ENCODE measurements at places on chromosomes 2 and 18.

DNA sequence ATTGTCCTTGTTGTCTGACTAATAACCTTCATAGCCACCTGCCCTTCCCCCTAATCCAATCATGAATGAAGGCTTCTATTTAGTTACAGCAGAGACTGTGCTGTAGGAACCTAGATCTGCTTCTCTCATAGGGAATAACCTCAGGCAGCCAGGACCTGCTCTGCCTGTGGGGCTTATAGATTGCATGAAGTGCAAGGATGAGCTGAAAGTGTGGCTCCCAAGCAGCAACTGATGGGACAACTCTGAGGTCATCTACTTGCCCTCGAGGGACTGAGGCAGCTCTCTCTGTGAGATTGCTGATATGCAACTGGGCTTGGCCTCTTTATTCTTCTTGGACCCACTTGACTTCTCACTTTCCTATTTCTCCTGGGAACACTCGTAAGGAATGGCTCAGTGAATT, 23.8 kb upstream of the SLC38A11 start:
- DNase-seq = no peak

DNA sequence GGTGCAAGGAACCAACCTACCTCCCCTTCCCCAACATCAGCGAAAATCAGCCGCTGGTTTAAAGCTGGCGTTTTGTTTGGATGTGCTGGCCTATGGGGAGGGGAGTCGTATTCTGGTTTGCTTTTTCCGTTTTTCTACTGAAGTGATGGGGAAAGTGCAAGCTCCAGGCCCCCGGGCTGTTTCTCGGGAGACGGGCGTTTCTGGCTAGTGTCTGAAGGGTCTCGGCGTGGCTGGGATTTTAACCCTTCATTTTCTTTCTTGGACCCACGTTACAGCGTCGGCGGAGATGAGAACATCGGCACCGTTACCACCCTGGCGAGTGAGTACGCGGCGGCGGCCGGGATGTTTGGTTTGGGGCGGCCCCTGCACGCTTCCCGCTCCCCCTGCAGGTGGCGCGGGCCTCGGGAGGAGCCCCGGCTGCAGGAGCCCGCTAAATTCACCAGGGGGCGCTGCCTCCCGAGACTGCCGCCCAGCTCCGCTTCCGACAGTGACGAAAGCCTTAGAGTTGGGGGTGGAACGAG, 70.7 kb downstream of the PLB1 start:
- peak; percentile 83 for DNase-seq

GRCh38 chr2:240932001-240932723, 26.0 kb downstream of the CROCC2 start:
- no peak for DNase-seq

DNA sequence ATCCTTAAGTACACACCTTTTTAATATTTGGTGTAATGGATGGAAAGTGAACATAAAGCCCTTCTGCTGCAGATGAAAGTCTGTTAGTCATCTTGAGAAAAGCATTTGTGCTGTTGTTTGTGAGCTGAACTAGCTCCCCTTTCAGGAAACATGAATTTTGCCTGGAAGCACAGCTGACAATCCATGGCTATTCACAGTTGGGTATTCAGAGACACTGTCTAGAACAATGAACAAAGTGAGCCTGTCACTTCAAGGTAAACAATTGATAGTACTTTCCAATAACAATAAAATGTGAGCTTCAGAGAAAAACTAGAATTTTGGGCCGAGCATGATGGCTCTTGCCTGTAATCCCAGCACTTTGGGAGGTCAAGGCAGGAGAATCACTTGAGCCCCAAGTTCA, 6.8 kb upstream of the EFHD1 start:
- no peak for DNase-seq

DNA sequence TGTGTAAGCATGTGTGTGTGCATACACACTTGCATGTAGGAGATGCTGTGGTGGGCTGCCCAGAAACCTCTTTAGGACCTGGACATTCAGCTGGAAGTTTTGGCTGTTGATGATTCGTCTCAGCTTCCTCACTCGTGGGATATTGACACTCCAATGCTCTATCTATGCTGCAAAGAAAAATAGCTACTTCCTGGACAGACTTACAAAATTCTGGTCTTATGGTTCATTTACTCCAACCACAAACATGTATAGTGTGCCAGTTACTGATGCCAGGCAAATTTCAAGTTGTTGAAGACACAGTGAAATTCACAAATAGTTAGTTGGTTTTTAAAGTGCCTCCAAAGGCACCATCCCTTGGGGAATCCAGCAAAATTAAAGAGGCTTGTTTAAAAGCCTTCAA, 882.6 kb downstream of the CPS1 start:
- DNase-seq = no peak

All from stimulated activated CD8-positive, alpha-beta memory T cell treated with anti-CD3 and anti-CD28 coated beads, Interleukin-4, amount 100 ng/mL, for 1 hour (primary cell).